ENCODE measurements at places on chromosomes 1 and 21. TPM values are rescaled to one million over a fixed set of nuclear protein-coding genes. Genes with fewer than 3 reads are reported as not detected.

The EFCAB14 gene
- 19.8 TPM for total RNA-seq

The FCER1G gene
- 0.23 TPM for total RNA-seq

The PTGS2 gene
- total RNA-seq, result 3.5 TPM

The WNT2B gene
- total RNA-seq, result 1.2 TPM

The RHD gene
- total RNA-seq, result not detected

The POLR3C gene
- 21.0 TPM for total RNA-seq

The TNFRSF14 gene
- 8.2 TPM for total RNA-seq
